ENCODE measurements at places on chromosomes 12 and 14.

DNA sequence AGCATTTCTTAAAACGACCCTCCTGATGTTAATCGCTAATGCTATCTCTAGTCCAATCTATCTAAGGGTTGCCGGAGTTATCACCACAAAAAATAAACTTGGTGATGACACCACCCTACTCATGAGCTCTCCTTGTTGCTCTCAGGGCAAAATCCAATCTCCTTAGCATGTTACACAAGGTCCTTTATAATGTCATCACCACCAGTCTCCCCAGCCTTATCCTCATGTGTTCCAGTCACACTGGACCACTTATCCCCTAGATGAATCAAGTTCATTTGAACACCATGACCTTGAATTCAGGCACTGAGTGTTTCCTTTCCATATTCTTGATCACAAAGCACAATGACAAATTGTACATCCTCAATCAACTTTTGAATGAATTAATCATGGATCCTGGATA is 19.0 kb upstream of the DRAM1 start:
- DNase-seq = no peak

GRCh38 chr12:38328306-38328895 is 11.8 kb downstream of the ALG10B start:
- peak; percentile 56 for DNase-seq

GRCh38 chr12:27615331-27615891 is 80.8 kb upstream of the REP15 start:
- DNase-seq = no peak

GRCh38 chr14:49732896-49733295 is 35.1 kb upstream of the KLHDC2 start:
- no peak for DNase-seq

DNA sequence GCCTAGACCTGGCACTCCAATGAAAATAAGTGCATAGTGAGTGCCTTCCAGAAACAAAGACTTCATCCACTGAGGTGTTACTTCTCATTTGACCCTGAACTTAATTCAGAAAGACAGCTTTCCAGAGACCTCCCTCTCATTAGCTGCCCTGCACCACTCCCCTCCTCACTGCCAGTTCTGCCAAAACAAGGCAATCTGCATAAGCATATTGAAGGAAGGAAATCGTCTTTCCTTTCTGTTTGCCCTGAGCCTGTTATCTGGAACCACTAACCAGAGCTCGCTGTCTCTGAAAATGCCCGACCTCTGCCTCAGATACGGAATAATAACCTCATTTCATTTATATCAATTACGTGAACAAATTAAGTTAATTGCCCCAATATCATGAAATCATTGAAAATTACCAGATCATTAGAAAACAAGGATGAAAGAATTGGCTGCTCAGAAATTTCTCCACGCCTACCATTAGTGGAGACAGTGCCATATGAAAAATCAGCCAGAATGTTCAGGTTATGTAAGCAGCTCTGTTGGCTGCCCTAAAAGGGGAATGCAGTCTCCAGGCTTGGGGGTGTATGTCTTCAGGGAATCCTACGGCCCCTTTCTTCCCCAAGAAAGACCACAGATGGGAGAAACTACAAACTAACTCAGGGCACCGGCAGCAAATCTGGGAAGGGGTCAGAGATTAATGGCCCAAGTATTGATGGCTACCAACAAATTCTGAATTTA is 149.9 kb upstream of the FKBP4 start:
- no peak for DNase-seq

GRCh38 chr12:108040947-108041346 is 88.1 kb upstream of the WSCD2 start:
- DNase-seq = no peak

DNA sequence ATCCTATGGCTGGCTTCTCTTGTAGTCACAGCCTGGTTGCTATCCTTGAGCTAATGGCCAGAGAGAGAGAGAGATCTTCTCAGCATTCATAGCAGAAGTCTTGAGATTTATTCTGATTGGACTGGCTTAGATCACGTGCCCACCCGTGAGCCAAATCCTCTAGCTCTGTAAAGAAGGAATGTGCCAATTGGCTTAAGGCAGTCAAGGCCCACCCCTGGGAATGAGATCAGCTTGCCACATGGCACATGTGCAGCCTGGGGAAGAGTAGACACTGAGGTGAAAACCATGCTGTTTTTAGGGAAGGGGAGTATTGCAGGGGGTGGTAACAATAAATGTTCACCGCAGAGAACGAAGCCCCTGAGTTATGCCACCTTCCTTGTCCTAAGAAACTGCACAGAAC is 36.3 kb downstream of the PLEKHG7 start:
- no peak for DNase-seq

- DNase-seq = no peak
These were observed 1.4 kb downstream of the CEP128 start for GRCh38 chr14:80940146-80940545.

GRCh38 chr14:69963966-69964365 is 84.8 kb downstream of the SMOC1 start:
- DNase-seq = no peak

DNA sequence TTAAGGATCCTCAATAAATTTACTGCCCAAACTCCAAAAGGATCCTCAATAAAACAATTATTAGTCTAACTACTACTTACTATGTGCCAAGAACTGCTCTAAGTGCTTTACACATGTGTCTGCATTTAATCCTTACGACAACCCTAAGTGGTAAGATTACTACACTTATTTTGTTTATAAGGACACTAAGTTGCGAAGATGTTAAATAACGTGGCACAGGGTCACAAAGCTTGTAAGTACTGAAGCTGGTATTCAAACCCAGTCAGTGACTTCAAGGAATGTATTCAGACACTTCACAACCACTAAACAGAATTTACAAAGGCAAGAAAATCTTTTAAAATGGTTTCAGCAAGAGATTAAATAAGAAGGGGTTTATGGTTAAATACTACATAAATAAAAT is 13.0 kb downstream of the FERMT2 start:
- DNase-seq = no peak

DNA sequence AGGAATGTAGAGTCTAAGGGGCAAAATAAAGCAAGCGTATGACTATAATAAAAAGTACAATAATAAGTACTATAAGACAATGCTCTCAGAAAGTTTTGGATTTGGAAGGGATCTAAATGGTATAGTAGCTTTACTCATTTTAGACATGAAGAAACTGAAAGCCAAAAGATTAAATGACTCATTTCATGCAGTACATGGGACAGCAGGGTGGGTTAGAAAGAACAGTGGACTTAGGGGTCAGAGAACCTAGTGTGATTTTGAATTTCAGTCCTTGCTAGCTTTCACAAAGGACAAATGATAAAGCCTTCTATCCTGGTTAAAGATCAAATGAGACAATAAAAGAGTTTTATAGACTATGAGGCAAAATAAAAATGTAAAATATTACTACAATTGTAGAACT is 6.8 kb upstream of the LEMD3 start:
- no peak for DNase-seq

GRCh38 chr12:1083889-1084262 is 92.9 kb downstream of the ERC1 start:
- no peak for DNase-seq

- DNase-seq = no peak
These were observed 157.4 kb downstream of the NUBPL start for GRCh38 chr14:31718585-31718984.

GRCh38 chr12:53052419-53053217 is 2.8 kb downstream of the TNS2 start:
- no peak for DNase-seq
